ENCODE measurements at places on chromosomes 2 and 18. TPM values are rescaled to one million over a fixed set of nuclear protein-coding genes. Genes with fewer than 3 reads are reported as not detected.

The REEP1 gene
- 10.3 TPM for total RNA-seq

The GRP gene
- not detected for total RNA-seq

DNA sequence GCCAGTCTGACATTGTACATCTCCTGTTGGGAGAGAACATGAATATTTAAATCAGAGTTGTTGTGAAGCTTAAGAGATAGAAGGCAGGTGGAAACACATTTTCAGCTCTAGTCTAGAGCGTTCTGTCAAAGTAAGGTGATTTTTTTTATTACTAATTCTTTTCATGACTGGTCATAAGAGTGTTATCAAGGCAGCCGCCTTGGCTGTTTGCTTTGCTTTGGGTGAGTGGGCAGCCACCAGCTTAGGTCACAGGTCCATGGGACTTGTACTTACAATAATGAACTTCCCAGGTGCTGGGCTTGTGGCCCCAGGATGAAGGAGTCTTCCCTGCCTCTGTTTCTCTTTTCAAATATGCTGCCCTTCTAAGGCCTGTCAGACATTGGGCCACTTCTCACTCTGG lies 256.3 kb downstream of the SRBD1 start:
- H3K27me3 ChIP-seq, result no peaks in the 10 kb centered on the region
- no peaks in the 10 kb centered on the region for H3K36me3 ChIP-seq
- H3K27ac ChIP-seq, result no peak overlapping the region

DNA sequence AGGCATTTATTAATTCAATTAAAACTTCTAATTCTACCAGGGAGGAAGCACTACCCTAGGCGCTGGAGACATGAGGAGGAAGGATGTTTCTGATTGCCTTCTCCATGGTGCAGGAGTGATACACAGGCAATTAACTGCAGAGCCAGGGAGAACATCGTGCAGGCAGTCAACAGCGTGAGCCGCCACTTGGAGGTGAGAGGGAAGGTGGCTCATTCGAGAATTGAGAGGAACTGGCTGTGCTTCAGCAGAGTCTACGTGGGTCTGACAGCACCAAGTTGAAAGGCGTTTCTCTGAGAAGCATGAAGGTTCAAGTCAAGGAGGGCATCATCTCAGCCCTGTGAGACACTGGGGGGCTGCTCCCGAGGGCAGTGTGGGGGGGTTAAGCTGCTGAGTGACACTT lies 388.7 kb upstream of the MYT1L start:
- H3K4me3 ChIP-seq, result no peak overlapping the region
- no peaks in the 10 kb centered on the region for H3K27me3 ChIP-seq
- DNase-seq, result no peak
- no peaks in the 10 kb centered on the region for H3K4me1 ChIP-seq
- H3K36me3 ChIP-seq, result no peaks in the 10 kb centered on the region
- no peak overlapping the region for H3K27ac ChIP-seq

GRCh38 chr2:234794866-234795265 lies 157.0 kb upstream of the SH3BP4 start:
- no peak for DNase-seq
- no peaks in the 10 kb centered on the region for H3K27me3 ChIP-seq
- no peaks in the 10 kb centered on the region for H3K4me1 ChIP-seq
- no peaks in the 10 kb centered on the region for H3K36me3 ChIP-seq
- H3K4me3 ChIP-seq, result no peak overlapping the region
- no peak overlapping the region for H3K27ac ChIP-seq
